Activated B cell treated with CpG ODN at 0.5 μM for 24 hours (primary cell): ENCODE measurements at places on chromosomes 5 and 9. TPM values are rescaled to one million over a fixed set of nuclear protein-coding genes. Genes with fewer than 3 reads are reported as not detected.

- H3K27me3 ChIP-seq, result no peaks in the 10 kb centered on the region
- peaks cover 12% of the 10 kb centered on the region for H3K4me1 ChIP-seq
- DNase-seq, result no peak
These were observed 40.9 kb upstream of the BNIP1 start for GRCh38 chr5:173103411-173103810.

DNA sequence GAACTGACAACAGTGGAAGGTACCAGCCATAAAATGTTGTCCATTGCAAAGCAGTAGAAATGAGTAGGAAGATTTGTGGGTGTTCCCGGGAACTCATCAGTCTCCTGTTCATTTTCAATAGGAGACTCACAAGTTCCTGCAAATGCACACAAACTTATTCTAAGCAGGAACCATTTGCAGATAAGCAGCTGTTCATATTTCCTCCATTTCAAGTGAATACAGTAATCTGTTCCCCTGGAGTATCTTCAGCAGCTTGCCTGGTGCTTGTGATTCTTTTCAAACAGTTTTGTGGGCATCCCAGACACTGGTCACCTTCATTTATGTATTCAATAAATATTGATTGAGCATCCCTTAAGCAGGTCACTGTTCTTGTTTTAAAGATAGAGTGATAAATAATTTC is 1315.5 kb upstream of the C9orf72 start:
- DNase-seq, result no peak
- H3K27ac ChIP-seq, result no peak overlapping the region
- H3K4me1 ChIP-seq, result no peaks in the 10 kb centered on the region
- H3K4me3 ChIP-seq, result no peak overlapping the region
- no peaks in the 10 kb centered on the region for H3K27me3 ChIP-seq

GRCh38 chr5:80184235-80185023 is 71.4 kb downstream of the SERINC5 start:
- no peak for DNase-seq
- no peaks in the 10 kb centered on the region for H3K27me3 ChIP-seq
- no peak overlapping the region for H3K4me3 ChIP-seq
- H3K36me3 ChIP-seq, result no peaks in the 10 kb centered on the region

The CDH9 gene
- not detected in 2 replicates for total RNA-seq
